ACHN (cell line): ENCODE measurements at places on chromosomes 16 and 17.
A peak's percentile ranks its signal among the peaks of the same experiment; 100 is the strongest.

DNA sequence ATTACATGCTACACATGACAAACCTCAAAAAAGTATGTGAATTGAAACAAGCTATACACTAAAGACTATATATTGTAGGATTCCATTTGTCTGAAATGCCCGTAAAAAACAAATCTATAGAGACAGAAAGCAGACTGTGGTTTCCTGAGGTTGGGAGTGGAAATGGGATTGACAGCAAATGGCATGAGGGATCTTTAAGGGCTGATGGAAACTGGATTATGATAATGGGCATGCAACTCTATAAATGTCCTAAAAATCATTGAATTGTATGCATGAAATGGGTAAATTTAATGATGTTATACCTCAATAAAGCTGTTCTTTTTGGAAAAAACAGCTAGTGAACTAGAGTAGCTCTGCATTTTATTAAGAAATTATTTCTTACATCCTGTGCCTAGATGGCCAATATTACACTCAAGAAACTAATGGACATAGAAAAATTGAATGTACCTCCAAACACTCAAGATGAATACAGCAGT lies 416 bp upstream of the ANKS4B start:
- DNase-seq: no peak

DNA sequence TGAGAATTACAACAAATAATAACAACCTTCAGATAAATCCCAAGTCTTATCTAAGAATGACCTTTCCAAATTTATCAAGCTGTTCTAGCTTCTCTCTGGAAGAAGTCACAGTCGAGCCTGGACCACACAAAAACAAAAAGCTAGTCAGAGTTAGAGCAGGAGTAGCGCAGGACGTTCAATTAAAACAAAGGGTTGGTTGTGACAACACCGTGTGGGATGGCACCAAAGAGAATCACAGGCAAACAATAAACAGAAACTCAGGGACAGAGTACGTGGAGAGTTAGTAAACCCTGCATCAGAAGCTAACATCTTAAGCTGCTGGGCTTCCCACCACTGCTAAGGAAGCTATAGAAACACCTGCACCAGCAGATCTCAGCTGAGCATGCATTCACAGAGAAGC lies 23.8 kb downstream of the ARHGAP17 start:
- no peak for DNase-seq

GRCh38 chr17:29665481-29665810 lies 42.7 kb upstream of the CORO6 start:
- DNase-seq: no peak

GRCh38 chr16:87060034-87060986 lies 256.9 kb downstream of the C16orf95 start:
- DNase-seq: no peak

- no peak for DNase-seq
Measured at GRCh38 chr16:82867485-82867884, 240.7 kb downstream of the CDH13 start.

- no peak for DNase-seq
Measured at GRCh38 chr16:79808731-79809130, 208.2 kb upstream of the MAF start.

- DNase-seq: no peak
Measured at GRCh38 chr16:9415545-9415944, 324.1 kb downstream of the HAPSTR1 start.

GRCh38 chr16:70162041-70162451 lies 11.5 kb upstream of the CLEC18C start:
- peak; percentile 44 for DNase-seq

DNA sequence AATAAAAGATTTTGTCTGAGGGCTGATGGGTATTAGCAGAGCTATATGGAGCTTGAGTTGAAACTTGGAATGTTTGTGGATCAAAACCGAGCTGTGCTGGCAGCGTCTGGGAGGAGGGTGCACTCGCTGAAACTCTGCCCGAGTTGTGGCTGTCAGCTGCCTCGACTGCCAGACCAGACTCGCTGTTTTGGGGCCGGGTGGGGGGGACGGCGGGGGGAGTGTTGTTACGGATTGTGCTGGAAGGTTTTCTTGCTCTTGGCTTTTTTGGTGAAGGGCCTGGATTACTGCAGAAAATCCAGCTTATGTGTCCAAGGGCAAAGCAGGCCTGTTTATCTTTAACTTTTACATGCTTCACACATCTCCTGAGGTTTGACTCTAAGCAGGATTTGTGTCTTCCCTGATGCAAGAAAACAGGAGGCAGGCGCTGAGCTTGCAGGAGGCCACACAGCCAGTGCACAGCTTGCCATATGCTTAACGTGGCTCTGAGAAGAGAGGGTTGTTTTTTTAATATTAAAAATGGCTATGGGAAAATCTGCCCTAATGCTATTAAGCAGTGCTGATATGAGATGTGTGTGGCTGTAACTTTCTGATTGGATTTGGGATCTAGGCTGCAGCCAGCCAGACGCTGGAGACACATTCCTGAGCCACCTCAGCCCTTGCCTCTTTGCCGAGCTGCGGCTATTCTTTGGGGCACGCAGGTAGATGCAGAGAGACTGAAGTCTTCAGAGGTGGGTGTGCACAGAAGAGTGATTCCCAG lies 20.5 kb upstream of the RPTOR start:
- no peak for DNase-seq

DNA sequence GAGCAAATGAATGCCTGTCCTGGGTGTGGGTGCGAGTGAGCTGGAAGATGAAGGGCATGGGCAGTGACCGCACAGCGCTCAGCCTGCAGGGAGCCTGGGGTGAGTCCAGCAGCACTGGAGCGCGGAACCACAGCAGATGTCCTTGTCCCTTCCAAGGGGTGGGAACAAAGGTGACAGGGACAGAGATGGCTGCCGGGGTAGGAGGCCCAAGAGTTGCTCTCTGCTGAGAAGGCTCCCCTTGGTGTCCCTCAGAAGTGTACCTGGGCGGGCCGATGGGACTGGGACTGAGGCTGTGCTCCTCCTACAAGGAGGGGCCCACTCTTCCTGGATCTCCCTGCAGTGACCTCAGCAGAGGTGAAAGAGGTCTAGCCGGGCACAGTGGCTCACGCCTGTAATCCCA lies 7.6 kb upstream of the PGAP6 start:
- DNase-seq: no peak

DNA sequence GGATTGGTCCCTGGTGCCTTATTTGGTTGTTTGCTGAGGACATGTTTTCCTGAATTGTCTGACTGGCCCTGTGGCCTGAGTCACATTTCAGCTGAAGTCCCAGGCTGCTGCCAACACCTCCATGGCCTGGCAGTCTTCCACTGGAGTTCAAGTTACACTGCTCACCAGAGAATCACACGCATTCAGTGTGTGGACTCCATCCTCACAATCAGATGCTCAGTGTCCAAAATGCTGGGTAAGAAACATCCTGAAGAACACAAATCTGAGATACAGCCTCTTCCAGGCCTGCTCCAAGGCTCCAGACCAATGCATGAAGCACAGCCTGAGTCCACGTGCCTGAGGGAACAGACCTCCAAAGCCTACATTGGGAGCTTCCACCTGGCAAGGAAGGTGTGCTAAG lies 19.2 kb downstream of the CD300LB start:
- peak; percentile 19 for DNase-seq

- no peak for DNase-seq
Measured at GRCh38 chr17:77151186-77151585, 10.4 kb downstream of the SEC14L1 start.

- DNase-seq: no peak
Measured at GRCh38 chr17:7709031-7709430, 4.0 kb downstream of the EFNB3 start.
